ENCODE measurements at places on chromosomes 7 and 10.

DNA sequence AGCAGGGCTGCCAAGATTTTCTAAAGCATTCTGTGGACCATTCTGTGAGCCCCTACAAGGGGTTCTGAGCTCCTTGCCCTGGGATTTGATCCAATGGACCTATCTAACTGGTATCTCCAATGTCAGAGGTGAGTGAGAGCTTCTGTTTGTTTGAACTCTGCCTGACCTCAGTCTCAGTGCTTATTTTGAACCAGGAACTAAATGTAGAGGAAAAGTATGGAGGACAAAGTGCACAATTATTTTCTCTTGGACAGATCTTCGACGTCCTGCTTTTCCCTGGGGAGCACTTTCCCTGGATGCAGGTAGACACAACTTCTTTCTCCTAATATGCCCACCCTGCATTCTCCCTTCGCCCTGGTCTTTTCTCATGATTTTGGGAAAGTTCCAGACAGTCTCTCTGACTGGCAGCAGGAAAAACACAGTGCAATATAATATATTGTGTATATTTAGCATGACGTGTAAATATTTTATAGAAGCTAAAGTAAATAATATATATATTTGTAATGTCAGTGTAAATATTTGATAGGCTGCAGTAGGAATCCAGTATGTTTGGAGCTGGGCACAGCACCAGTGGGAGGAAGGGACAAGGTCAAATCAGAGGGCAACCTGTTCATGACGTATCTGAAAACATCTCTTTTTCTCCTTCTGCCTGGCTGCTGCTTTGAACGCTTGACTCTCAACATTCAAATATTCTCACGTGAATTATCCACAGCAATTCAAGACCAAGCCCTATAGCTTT lies 184.0 kb upstream of the LYZL1 start:
- no peak for DNase-seq

GRCh38 chr10:74055383-74056049 lies 57.6 kb downstream of the VCL start:
- DNase-seq, result no peak

DNA sequence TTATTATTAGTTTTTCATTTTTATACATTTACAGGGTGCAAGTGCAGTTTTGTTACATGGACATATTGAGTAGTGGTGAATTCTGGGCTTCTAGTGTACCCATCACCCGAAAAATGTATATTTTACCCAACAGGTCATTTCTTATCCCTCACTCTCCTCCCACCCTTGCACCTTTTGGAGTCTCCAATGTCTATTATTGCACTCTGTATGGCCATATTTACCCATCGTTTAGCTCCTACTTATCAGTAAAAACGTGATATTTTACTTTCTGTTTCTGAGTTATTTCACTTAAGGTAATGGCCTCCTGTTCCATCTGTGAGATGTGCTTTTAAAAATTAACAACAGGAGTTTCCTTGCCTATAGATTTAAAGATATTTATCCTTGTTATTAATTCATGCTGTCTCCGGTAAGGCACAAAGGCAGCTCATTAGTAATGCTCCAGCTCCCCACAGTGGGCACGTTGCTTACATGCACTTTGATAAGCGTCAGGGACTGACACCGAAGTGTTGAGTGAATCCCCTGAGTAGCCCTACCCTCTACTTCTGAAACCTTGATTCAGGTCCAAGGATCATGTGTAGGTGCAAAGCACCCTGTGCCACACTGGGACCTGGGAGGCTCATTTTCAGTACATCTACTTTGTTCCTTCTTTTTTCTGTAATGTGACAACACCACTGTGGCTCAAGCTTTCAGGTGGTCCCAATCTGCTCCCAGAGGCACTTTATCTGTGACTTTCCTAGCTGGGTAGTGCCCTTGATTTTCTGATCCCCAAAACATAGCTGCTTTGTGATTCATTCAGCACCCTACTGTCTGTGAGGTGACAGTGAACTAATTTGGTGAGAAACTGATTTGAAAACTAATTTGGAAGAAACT lies 27.3 kb downstream of the HYAL4 start:
- no peak for DNase-seq

DNA sequence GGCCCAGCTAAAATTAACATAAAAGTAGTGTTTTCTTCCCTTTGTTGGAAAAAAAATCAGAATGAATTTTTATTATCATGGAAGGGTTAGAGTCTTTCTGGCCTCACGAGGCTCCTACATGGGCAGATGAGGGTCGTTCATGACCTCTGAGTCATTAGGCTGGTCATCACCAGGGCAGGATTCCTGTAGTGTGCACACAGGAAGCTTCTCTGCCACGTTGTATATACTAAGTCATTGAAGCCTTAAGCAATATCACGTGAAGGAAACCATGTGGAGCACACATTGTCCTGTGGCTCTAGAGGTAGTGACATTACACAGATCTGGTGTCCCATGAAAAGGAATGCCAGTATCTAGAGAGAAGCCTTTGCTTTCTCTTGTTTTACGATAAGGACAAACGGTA lies 84.7 kb upstream of the C1QL3 start:
- no peak for DNase-seq

- DNase-seq, result no peak
Observed at GRCh38 chr10:124156524-124157260, 63.3 kb upstream of the CHST15 start.

- no peak for DNase-seq
Observed at GRCh38 chr10:90847436-90847835, 10.4 kb downstream of the HTR7 start.

GRCh38 chr10:123142701-123143161 lies 5.2 kb upstream of the HMX2 start:
- no peak for DNase-seq

DNA sequence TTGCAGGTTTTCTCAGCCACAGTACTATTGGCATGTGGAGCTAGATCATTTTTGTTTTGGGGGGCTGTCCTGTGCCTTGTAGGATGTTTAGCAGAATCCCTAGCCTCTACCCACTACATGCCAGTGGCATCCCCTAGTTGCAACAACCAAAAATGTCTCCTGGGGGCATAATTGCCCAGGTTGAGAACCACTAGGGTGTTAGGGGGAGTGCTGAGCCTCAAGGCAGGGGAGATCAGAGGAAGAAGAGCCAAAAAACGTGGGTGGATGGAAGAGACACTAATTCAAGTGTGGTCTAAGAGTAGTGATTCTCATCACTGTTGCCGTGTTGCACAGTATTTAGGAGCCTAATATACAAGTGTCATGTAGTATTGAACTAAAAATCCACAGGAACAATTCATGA lies 31.7 kb upstream of the CCNY start:
- no peak for DNase-seq

- no peak for DNase-seq
Observed at GRCh38 chr7:39720586-39720985, 97.2 kb downstream of the RALA start.

- DNase-seq, result no peak
Observed at GRCh38 chr10:77176232-77176631, 461.4 kb downstream of the KCNMA1 start.

- DNase-seq, result no peak
Observed at GRCh38 chr10:45488365-45488764, 114.3 kb downstream of the ALOX5 start.

DNA sequence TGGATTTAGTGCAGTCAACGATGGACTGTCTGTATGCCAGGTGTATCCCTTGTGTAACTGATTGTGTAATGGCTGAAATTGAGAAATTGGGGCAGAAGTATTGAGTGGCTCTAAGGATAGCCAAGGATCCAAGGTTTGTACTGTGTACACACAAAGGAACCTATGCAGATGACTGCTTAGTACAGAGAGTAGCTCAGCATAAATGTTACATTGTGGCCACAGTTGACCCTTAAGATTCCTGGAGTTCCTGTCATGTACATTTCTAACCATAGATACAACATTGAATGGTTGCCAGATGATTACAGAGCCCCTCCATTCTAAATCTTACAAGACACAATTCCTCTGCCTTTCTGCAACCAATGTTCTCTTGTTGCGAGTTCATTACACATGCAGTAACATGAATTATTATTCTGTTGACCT lies 25.3 kb downstream of the CCDC126 start:
- DNase-seq, result no peak

- no peak for DNase-seq
Observed at GRCh38 chr7:68688416-68689086, 909.7 kb upstream of the AUTS2 start.

DNA sequence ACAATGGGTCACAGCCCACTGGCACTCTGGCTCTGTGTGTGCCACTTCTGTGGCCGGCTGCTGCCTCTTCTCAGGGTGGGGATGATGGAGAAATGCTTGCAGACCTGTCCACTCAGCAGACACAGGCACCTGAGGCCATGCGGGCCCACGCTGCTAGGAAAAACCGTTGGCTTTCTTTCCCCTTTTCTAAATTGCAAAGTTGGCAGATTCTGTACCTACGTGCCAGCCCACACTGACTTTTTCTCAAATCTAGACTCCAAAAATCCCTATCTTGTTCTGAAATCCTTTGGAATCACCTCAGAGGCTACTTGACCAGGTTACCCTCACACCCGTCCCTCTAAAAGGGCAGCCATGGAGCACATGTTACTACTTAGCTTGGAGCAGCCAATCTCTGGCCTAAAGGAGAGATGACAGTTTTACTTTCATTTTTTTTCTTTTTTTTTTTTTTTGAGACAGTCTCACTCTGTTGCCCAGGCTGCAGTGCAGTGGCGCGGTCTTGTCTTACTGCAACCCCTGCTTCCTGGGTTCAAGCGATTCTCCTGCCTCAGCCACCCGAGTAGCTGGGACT lies 99.4 kb downstream of the RNF216 start:
- no peak for DNase-seq

GRCh38 chr7:76377186-76377918 lies 18.6 kb upstream of the YWHAG start:
- DNase-seq, result no peak

DNA sequence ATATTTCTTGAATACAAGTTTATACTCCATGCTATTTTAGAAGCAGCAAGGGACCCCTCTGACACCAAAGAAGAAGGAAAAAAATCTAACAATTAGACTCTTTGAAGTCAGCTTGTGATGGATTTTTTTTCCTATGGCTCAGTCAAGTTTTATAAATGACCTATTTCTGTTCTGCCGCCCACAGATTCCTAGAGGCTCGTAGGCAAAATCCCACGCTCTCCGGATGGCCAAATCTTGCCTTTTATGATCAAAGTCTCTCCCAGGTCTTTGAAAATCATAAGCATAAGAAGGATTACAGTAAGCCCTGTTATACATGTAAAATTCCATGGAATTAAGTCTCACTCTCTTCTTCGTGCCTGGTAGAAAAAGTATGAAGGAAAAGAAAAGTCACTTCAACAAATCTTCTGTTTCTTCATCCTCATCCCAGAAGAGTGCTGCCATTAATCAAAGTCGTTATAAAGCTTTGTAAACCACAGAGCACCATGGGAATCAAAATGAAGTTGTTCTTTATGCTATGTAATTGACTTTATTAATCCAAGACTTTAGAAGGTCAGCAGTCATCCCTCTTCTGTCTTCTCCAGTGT lies 33.1 kb downstream of the ASB13 start:
- DNase-seq, result no peak

- DNase-seq, result no peak
Observed at GRCh38 chr7:64433590-64433989, 119.8 kb downstream of the ZNF736 start.

DNA sequence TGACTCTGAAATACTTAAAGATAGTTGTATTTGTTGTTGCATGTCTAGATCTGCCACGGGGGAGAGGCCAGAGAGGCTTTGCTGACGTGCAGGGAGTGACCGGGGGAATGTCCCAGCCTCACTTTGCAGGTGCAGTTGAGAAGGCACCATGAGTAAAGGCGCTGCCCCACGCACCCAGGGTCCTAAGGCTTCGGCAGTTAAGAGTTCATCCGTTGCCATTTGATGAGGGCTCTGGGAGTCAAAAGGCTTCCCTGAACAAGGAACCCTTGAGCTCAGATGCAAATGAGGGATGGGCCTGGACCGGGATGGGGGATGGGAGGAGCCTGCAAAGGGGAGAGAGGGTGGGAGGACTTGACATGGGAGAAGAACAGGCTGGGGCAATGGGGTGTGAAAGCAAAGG lies 20.4 kb downstream of the PPP2R2D start:
- no peak for DNase-seq

- no peak for DNase-seq
Observed at GRCh38 chr10:5656737-5657579, 9.4 kb downstream of the ASB13 start.

DNA sequence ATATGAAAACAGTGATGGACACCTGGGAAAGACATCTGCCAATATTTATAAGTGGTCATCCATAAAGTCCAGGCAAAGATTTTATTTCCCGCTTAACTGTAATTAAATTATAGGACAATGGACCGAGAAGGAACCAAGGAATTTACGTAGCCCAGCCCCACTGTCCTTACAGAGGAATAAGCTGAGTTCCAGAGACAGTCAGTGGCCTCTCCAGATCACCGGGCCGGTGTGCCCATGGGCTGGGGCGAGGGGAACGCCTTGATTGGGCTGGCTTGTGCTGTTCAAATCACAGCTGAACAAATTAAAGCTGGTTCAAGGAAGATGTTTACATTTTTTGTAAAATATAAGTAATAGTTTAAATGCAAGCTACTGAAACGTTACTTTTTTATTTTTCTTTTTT lies 40.7 kb downstream of the PFKP start:
- DNase-seq, result no peak
